M059J (cell line): ENCODE measurements at places on chromosomes 12 and 14. TPM values are rescaled to one million over a fixed set of nuclear protein-coding genes. Genes with fewer than 3 reads are reported as not detected.
A peak's percentile ranks its signal among the peaks of the same experiment; 100 is the strongest.

The TAC3 gene
- not detected in 2 replicates for total RNA-seq

The SLC8A3 gene
- 0.05 TPM in 1 of 2 replicates, not detected in the other for total RNA-seq

The KCNC2 gene
- total RNA-seq, result not detected in 2 replicates

The ZNF140 gene
- total RNA-seq, result 10.7 and 15.7 TPM in 2 replicates

The HOTAIR gene
- 5.0 and 7.4 TPM in 2 replicates for total RNA-seq

The AGAP2 gene
- total RNA-seq, result 0.07 TPM in 1 of 2 replicates, not detected in the other

The KIF5A gene
- 0.30 and 0.37 TPM in 2 replicates for total RNA-seq

The KRT83 gene
- 0.22 TPM in 1 of 2 replicates, not detected in the other for total RNA-seq

DNA sequence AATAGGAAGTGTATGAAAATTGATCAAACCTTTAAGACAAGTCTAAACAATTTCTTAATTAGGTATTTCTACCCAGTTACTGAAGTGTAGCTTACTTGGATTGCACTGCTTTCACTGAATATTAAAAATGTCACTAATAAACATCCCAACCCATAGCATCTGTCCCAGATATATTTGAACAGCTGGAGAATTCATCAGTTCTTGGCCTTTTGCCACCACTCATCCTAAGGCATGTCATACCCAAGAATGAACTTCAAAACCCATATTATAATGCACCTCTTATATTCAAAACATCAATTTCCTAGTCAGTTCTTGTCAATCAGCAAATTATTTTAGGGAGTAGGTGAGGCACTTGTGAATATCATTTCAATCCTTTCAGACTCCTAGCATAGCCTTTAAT is 392.3 kb downstream of the PAWR start:
- no peak for DNase-seq

DNA sequence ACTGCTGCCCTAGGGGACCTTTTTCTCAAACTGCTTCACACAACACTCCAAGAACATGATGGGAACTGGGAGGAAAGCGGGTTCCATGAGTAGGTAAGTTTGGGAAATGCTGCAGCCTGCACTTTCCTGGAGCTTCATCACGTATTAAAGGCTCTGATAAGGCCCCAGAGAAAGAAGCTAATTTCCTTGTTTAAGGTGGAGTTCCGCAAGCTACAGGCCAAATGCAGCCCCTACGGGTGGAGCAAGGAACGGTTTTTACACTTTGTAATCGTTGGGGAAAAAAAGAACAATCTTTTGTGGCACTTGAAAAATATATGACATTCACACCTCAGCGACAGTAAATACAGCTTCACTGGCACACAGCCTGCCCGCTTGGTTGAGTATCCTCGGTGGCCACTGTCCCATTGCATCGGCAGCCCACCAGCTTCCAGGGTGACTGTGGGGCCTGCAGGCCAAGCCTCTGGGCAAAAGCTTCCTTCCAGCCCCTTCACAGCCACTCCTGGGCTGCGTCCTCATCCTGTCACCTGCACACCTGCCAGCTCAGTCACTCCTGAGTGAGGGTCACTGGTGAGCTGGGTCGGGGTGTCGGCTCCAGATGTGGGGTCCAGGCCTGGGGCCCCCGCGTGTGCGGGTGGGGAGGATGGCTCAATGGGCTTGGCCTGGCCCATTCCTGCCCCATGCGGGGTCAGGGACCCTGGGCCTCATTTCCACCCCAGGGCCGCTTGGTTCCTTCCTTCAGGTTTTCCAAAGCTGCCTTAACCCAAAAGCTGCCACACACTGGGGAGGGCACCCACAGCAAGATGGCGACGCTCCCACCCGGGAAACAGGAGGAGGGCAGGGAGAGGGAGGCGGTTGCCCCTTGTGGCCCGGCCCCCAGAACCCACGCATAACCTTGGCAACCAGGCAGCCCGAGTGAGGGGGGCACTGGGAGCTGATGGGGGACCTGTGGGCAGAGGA is 2.4 kb downstream of the AMN start:
- no peak for DNase-seq

DNA sequence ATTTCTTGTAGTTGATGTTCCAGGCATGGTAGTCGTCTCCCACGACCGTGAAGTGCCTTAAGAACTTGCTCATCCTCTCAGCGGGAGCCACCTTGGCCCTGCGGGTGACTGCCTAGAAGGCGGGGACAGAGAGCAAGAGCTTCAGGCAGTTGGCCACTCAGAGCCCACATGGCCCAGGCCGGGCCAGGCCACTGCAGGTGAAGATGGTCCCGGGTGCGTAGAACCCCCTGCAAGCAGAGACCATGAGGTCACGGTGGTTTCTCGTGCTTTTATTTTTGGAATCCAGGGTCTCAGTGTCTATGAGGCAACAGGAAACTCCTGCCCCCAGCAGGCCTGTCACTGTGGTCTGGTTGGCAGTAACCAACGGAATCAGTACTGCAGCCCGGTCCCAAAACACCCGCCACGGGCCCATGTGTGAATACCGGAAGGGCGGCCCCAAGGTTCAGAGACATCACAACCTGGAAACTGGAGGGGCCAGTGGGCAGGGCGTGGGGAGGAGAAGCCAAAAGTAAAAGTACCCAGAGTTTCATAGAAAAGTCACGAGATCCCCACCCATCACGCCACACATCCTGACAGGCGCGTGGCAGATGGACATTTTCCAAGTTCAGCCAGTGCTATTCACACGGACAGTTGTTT is 27.5 kb downstream of the HVCN1 start:
- DNase-seq, result no peak

DNA sequence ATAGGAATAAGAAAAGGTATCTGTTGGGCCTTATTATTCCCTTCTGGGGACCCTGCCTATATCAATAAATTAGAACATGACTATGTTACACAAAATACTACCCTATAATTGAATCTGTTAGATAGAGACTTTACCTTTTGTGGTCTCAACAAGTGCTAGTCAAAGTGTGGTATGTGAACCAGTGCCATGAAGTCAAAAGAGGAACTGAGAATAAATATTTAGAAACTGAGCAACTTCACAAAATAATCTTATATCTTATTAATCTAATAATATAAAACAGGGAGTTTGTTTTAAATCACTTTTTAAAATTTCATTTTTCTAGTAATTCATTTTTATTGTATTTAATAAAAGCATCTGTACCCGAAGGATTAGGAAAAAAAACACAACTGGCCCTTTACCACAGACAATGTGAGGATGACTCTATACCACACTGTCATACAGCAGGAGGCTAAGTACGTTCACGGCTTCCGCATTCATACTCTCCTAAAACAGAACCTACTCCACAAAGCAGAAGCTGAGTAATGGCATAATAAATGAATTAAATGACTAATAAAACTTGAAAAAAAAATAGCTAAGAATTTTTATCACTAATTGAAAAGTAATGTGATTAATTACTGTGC is 42.1 kb downstream of the SEC23A start:
- DNase-seq, result no peak

- peak; percentile 63 for DNase-seq
Observed at GRCh38 chr12:96810477-96810876, 96.6 kb upstream of the NEDD1 start.

- DNase-seq, result peak; percentile 24
Observed at GRCh38 chr12:47396902-47397663, 308.7 kb downstream of the RPAP3 start.

DNA sequence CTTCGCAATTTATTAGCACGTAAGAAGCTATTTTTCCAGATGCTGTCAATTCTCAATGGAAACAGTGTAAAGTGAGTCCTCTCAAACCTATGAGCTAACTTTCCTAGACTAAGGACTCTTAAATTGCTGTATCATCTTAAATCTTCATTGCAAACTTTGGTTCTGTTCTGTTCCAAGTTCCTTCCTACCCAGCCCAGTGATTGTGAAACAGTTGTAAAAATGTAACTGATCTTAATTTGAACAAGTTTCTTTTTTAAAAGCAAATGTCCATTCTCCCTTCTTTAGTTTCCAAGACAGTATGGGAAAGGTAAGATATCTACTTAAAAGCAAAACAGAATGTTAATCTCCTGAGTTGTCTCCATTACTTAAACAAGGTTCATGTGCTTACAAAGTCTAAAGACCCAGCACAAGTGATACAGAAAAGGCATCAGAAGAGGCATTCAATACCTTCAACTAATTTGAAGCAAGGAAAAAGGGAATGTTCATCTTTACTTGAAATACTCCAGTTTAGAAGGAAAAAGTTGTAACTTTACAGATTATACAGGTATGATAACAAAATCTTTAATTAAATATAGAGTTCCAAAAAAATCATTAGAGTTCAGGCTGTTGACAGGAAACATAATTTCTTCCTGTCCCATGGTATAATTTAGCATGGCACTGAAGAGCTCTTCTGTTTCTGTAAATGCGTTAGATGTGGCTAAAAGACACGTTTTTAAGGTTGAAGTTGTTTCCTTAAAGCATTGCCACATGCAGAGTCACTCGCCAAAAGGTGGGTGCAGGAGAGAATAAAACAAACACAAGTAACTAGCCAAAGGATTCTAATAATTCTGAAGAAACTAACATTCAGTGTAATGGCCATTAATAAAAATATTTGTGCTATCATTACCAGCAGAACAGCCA is 101.5 kb upstream of the USP15 start:
- DNase-seq, result no peak

DNA sequence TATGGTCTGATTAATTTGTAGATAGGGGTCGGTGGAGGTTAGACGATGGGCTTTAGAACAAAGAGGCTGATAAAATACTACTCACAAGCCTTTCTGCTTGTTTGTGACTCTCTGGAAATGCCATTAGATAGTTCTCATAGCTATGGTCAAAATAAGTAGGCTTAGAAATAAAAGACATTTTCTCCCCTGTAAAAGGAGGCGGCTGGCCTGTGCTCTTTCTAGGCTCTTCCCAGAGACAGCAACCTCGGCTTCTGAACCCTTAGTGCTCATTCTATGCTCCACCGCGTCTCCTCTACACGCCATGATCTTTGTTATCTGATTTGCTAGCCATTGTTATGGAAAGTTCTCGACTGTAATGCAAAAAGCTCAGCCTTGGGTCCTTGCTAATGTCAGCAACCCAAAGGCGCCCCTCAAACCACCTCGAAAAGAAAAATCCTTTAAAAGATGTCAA is 64.5 kb downstream of the CRADD start:
- DNase-seq, result peak; percentile 66

DNA sequence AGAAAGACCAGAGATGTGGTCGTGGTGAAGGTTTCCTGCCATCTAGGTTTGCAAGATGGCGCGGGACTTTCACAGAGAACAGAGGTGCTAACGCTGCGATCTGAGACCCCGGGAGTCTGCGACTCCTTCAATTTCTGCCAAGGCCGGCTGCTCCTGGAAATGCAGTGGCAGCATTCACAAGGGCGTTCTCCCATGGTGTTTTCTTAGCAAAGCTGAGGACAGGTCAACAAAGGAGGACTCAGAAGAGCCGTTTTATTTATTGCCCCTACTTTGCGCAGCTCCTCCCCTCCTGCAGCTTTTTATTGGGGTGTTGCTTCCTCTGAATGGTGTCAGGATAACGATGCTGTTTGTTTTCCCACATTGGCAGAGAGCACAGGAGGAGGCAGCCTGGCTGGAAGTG is 86.3 kb downstream of the TMEM132C start:
- no peak for DNase-seq

DNA sequence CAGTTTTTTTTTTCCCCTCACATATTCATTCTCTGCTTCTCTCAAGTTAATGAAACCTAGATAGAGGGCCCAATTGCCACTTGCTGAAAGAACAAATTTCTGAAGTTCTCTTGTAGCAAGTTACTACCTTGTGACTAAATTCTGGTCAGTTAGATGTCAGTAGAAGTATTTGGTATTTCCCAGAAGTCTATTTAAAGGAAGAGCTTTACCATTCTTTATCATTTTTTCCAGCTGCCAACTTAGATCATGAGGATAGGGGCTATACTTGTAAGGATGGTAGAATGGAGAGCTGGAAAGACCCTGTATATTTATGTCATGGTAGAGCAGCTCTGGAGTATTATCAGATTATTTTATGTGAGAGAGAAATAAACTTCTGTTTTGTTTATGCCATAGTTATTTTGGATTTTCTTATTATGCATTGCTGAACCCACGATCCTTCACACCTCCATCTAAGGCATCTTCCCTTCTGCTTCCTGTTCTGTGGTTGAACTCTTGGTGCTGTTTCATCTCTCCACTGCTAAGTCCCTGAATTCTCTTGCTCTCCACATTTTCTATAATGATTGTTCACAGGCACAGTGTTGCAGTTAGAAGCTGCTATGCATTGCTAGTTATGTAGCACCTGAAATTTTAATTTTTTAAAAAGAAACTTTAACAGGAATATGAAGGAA is 25.9 kb downstream of the FUT8 start:
- DNase-seq, result no peak

- DNase-seq, result peak; percentile 78
Observed at GRCh38 chr14:63752449-63753169, 24.7 kb upstream of the SGPP1 start.

- DNase-seq, result peak; percentile 31
Observed at GRCh38 chr12:45762185-45763110, 32.9 kb downstream of the ARID2 start.

DNA sequence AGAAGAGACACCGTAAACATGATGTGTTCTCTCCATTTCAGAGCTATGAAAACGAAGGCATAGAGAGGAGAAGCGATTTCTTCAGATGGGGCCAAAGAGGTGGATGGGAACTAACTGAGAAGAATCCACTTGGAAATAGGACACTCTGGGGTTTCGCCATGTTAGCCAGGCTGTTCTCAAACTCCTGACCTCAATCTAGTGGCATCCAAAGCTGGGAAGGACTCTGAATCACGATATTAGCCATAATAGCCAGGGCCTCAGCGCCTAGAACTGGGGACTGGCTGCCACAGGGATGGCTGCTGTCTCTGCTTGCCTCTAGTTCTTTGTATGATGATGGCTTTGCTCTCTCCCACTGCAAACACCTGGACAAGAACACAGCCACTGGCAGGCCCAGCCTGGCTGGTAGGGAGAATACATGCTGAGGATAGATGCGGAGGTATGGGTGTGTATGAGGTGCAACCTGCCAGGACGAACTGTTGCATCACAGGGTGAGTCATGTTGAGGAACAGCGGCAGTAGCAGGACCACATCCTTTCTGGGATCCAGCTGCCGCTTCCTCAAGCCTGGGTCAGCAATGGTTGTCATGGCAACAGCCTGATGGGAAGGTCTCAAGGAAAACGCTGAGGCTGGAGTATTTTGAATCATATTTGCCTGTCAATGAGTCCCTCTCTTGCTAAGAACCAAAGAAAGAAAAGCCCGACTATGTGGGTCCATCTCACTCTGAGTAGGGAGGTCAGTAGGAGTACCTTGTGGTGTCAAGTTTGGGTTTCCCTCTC is 31.1 kb downstream of the CCDC177 start:
- DNase-seq, result peak; percentile 93

- peak; percentile 43 for DNase-seq
Observed at GRCh38 chr14:59189091-59189785, 771 bp downstream of the DAAM1 start.

GRCh38 chr14:80393766-80394165 is 182.5 kb upstream of the DIO2 start:
- no peak for DNase-seq
